Psoas muscle (tissue), 8 donors: ENCODE measurements at places on chromosomes 13 and 19. TPM values are rescaled to one million over a fixed set of nuclear protein-coding genes. Genes with fewer than 3 reads are reported as not detected.

DNA sequence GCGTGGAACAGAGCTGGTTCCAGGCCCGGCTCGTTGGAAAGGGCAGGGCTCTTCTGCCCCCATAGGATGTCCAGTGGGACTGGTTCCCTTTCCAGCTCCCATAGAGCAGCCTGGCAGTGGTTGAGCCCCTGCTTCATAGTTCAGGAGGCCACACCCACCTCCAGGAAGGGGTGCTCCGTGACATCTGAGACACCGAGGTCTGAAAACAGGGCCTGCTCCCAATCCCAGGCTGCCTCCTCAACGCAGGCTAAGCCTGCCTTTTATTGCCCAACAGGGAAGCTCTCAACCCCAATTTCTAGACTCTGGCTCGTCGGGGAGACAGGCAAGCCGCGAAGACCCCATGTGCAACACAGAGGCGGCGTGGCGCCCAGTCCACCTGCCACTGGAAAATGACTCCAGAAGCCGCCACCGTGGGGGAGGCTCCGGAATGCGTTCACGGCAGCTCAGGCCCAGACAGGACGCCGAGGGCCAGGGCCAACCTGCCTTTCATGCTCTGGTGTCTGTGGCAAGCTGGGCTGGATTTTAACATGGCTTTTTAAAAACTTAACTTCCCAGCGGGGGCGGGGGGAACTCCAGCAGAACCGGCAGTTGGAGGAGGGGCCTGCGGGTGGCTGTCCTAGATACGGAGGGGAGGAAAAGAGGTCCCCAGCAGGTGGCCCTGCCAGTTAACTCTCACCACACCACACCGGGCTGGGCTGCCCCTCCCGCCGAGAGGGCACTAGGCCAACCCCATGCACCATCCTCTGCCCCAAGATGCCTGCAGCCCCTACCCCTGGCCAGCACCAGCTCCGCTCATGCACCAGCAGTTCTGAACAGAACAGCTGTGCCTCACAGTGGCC, 17.9 kb upstream of the TINCR start:
- peak; percentile 68 for DNase-seq

DNA sequence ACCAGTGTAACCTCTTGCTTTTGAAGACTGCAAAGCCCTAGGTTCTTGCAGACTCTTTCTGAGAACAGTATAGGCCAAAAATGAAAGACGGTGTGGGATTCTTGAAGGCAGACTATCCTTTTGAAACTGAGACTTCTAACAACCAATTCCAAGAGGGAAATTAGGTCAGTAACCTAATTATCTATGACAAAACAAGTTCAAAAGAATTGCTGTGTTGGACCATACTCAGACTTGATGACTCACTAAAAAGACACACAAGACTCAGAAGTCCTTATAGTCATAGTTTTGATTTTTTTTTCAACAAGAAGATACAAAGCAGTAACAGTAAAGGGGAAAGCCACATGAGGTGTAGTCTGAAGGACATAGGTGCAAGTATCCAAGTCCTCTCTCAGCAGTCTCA, 624.0 kb upstream of the GPC6 start:
- DNase-seq: no peak

DNA sequence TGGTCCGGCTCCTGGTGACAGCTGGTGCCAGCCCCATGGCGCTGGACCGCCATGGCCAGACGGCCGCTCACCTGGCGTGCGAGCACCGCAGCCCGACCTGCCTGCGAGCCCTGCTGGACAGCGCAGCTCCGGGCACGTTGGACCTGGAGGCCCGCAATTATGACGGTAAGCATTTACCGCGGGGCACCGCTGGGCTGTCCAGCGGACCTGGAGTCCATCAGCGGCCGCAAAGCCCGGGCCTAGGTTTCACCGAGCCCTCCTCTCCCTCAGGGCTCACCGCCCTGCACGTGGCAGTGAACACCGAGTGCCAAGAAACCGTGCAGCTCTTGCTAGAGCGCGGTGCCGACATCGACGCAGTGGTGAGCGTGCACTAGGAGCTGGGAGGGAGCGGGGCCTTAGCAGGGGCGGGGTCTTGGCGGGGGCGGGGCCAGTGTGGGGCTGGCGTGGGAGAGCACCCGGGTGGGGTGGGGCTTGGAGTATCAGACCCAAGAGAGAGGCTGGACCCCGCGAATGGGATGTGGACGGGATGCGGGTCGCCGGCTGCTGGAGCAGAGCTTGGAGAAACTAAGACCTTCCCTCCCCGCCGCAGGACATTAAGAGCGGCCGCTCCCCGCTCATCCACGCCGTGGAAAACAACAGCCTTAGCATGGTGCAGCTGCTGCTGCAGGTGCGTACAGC, 8.7 kb downstream of the BCL3 start:
- peak; percentile 80 for DNase-seq

DNA sequence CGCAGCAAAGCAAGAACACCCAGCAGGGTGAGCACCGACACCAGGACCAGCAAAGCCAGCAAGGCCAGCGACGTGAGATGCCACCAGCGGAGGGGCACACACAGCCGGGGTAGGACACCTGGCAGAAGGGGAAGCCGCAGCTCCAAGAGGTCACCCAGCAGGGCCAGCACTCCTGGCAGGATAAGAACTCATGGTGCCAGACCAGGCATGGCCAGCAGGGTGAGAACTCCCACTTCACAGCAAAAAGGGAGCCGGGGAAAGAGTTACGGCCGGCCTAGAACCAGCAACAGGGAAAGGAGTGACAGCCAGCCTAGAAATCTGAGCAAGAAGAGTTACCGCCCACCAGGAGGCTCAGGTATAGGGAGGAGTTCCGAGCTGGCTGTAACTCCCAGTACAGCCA, 486 bp downstream of the SRRM5 start:
- no peak for DNase-seq

Gene ZSCAN1
- total RNA-seq: not detected

- DNase-seq: no peak
These were observed 715.9 kb upstream of the ATXN8OS start for GRCh38 chr13:69391756-69392155.

DNA sequence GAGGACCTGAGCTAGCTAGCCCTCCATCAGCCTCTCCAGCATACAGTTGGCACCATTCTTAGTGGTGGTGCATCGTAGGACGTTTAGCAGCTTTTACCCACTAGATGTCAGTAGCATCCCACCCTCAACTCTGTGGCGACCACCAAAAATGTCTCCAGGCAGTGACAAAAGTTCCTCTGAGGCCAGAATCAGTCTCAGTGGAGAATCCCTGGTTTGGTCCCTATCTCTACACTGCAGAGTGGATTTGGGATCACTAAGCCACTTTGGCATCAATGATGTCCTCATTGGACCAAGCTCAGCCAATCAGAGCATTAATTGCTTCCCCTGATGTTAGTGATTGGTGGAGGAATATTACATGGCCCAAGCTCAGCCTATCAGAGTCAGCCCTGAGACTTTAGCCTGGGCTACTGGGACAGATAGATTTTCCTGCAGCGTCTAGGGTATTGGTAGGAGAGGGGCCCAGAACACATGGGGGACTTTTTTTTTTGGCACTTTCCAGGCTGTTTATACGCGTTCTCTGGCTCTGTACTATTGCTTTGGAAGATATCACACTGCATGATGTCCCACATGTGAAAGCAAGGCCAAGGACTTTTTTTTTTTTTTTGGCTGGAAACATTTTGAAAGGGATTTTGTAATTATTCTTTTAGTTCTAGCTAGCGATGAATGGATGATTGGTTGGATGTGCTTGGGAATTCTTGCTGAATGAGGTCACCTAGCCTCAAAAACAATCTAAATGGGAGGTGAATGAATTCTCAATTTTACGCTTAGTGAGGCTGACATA, 7.0 kb downstream of the TMEM221 start:
- DNase-seq: no peak

- peak; percentile 57 for DNase-seq
These were observed 3.8 kb downstream of the BCAT2 start for GRCh38 chr19:48806818-48807589.

Gene DCLK1
- total RNA-seq: 4.4 TPM

Gene ZNF587
- 14.5 TPM for total RNA-seq

GRCh38 chr13:37923236-37923635, 53.7 kb upstream of the TRPC4 start:
- DNase-seq: no peak

Gene LCP1
- 14.8 TPM for total RNA-seq

- DNase-seq: no peak
These were observed 53.3 kb upstream of the SLITRK1 start for GRCh38 chr13:83935566-83935965.

GRCh38 chr19:40232479-40232878, 6.0 kb upstream of the CCNP start:
- DNase-seq: no peak

Gene NALCN
- total RNA-seq: 0.05 TPM

Gene ONECUT3
- not detected for total RNA-seq

GRCh38 chr13:110249326-110249725, 57.6 kb downstream of the COL4A1 start:
- DNase-seq: no peak

DNA sequence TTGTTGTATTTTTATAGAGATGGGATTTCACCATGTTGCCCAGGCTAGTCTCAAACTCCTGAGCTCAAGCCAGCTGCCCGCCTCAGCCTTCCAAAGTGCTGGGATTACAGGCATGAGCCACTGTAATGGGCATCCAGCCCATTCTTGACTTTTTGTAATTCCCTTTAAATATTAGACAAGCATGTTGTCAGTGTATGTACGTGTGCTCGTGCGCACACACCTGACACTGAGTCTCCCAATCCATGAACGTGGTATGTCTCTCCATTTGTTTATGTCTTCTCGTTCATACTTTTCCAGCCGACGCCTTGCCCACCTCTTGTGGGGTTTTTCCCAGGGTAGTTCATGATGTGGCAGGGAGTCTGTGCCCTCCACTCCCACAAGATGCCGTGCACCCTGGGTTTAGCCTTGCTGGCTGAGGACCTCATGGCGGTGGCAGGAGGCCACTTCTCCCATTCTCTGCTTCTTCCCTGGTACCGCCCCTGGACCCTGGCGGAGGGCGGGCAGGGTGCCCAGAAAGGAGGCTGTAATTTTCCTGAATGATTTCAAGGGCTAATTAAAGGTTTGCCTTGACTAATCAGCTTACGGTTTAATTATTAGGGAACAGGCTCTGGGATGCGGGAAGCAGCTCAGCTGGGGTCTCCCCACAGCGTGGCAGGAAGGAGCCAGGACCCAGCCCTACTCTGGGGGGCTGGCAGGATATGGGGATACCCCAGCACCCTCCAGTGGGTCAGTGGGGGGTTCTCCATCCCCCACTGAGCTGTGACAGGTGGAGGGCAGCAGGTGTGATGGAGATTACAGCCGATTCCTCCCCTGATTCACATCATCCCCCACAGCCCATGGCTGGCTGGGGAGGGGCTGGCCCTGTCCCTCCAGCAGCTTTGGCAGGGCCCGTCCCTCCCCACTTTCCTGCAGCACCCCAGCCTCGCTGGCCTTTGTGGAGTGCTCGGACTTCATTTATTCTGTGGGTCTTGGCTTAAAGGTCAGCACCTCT, 12.9 kb downstream of the PAK4 start:
- no peak for DNase-seq

GRCh38 chr19:54302257-54302656, 10.7 kb downstream of the LILRA5 start:
- no peak for DNase-seq

DNA sequence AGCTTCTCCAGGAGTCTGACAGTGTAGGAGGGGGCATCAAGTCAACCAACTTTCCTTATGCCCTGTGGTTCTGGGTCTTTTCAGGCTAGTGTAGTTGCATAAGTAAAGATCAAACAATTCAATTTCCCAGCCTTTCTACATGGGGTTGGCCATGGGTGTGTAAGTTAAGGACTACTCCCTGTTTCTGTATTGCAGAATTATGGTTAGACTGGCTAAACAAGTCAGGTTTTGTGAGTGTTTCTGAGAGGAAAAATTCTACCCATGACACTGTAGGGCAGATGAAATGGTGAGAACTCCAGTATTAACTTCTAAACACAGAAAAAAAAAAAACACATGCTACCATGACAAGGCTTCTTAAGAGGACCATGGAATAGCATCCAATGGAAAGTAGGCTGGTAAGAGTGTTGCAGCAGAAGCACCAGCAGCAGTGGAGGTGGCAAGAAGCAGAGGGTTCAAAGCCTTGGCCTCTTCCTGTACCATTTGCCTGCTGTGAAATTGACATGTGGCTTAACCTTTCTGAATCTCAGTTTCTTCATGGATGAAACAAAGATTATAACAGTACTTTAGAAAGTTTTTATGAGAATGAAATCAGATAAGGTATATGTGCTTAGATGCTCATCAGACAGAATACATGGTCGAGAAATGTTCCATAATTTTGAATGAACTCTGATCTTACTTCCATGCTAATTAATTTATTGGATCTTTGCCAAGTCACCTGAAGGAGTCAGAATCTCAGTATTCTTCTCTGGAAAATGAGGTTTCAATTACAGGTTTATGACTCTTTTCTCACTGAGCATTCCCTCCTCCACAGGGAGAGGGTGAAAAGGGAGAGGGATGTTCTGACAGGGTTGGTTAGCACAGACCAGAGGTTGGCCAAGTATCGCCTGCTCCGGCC, 11.4 kb upstream of the SCEL start:
- DNase-seq: no peak
